ENCODE measurements at places on chromosomes 4 and X.

GRCh38 chrX:34809096-34809495 lies 133.5 kb upstream of the FAM47B start:
- no peak for DNase-seq

DNA sequence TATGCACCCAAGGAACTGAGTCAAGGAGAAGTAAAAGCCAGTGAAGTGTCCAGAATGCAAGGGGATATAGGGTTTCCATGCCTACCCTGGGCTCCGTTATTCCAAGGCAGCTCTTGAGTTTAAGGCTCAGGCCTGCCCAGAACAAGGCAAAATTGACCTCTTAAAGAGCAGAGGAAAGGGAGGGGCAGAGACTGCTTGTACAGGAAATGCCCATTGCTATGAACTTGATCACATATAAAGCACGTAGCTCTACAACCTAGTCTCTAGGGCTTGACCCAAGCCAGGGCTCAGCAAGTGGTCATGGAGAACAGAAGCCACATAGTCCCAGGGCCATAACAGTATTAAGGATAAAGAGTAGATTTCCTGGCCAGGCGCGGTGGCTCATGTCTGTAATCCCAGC lies 58.2 kb upstream of the MSN start:
- DNase-seq = no peak

DNA sequence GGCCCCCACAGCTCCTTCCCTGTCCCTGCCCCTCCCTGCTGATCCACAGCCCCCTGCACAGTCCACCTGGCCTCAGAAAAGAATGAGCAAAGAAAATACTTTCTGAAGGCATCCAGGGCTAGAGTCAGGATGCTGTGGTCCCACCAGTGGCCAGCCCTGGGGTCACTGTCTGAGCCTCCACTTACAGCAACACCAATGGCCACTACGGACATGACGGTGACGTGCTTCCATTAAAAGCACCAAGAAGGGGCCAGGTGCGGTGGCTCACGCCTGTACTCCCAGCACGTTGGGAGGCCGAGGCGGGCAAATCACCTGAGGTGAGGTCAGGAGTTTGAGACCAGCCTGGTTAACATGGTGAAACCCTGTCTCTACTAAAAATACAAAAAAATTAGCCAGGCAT lies 4.0 kb downstream of the JAKMIP1 start:
- DNase-seq = no peak

DNA sequence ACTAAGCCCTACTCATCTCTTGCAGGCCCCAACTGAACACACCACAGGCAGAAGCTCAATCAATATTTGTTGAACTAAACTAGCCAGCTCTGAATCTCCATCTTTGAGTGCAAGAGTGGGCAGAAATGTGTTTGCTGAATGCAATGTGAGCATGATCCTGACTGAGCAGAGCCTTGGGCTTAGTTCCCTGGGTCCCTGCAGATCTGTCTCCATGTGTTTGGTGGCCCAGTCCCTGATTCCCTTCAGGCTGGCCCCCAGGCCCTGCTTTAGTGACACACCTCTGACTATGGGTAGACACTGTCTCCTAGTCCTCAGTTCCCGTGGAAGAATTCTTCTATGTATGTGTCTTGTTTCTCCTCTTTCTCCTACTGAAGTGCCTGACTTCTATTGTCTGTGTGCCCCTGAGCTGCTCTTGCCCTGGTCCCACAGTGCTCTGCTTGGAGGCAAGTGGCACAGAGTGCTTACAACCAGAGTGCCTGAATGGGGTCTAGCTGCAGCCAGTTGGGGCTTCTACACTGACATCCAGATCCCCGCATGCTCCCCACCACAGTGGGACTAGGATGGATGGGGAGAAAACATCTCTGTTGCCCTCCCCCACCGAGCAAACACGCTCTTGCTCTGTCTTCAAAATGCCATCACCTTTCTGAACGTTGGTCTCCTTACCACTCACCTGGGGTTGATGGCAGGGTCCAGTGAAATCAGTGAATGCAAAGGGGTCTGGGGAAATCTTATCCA lies 9.3 kb downstream of the PJA1 start:
- no peak for DNase-seq

DNA sequence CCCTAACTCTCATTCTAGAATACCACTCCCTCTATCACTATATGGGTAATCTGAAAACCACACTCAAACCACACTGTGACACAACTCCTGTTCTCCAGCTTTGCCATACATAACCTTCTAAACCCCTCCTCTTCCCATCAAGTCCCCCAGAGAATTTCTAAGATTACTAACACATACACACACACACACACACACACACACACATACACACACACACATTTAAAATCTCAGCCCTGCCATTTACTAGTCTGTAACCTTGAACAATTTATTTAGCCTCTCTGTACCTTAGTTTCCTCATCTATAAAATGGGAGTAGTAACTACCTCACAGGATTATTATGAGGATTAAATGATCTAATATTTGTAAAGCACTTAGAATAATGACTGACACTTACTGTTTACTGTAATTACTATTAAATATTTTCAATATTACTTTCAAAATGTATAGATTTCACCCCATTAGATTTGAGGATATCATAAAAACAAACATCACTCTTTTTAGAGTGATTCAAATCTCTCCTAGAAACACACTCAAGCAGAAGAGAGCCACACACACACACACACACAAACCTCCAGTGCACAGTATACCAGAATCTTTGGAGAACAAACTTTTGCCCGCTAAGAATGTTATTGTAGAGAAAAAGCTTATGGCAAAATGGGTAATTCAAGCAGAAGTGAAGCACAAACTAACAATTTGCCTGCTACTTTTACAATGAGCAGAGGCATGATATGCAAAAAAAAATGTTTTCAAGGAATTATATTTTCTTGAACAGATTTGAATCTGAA lies 3.8 kb downstream of the ANKRD50 start:
- no peak for DNase-seq

DNA sequence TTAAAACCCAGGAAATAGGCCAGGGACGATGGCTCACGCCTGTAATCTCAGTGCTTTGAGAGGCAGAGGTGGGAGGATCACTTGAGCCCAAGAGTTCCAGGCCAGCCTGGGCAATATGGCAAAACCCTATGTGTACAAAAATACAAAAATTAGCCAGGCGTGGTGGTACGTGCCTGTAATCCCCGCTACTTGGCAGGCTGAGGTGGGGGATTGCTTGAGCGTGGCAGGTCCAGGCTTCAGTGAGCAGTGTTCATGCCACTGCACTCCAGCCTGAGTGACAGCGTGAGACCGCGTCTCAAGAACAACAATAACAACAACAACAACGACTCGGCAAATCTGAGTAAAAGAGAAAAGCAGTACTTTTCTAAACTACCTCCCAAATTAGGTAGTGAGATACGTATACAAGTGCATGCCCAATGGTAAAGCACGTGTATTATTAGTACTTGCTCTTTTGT lies 13.0 kb upstream of the NDUFC1 start:
- DNase-seq = no peak

DNA sequence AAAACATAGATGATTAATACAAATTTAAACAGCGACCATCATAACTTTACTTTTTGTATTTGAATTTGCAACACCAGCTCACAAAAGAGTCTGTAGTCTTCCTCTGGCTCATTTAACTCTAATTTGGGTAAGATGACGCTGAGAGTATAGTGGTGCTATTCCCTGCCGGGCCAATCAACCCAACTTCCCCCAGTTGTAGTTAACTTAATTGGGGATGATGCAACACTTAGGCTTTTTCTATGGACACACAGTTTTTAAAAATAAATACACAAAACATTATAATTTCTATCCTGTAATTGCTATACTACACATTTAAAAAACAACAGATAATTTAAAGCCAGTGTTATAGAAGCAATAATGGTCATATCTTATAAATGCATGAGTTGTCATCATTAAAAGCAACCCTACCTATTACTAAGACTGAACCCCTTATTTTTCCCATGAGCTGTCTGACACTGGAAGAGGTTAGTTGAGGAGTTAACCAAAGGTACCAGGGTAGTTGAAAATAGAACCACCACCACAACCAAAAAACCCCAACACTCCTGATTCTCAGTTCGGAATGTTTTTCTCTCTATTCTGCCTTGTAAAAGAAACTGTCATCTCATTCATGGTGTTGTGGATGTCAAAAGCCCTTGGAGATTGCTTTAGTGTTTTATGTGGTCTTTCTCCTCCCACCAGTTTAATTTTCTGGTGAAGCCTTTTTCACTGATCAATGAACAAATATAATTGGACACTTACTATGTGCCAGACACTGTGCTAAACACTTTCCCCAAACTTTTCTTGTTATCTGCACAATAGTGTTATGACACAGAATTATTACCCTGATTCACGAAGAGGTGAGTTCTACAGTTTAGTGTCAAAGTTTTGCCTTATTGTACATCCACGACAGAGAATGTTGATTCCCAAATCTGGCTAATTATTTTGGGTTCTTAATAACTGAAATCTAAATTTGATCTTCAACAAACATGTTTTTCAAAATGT lies 61.5 kb upstream of the RAPGEF2 start:
- DNase-seq = no peak

- no peak for DNase-seq
These were observed 110.1 kb downstream of the FBXO8 start for GRCh38 chr4:174173360-174173759.

DNA sequence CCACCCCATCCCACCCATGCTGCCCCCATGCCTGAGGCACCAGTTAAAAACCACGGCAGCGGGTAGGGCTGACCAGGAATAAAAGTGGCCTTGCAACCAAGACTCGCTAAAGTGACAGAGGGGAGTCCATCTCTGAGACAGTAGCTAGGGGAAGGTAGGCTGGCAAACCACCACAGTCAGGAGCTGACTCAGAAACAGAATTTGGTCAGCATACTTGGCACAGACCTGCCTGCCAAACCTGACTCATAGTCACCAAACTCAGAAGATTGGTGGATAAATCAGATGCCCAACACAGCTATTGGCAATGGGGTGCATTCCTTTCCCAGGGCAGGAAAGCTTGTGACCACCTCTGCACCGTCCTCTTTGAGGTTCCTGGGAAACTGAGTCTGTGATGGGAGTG lies 193.8 kb downstream of the BCOR start:
- peak; percentile 29 for DNase-seq

- no peak for DNase-seq
These were observed 307.1 kb downstream of the TEX13A start for GRCh38 chrX:104913348-104913747.

- DNase-seq = no peak
These were observed 637.9 kb downstream of the FAT4 start for GRCh38 chr4:125952631-125953030.

GRCh38 chr4:109947918-109948317 lies 35.2 kb downstream of the EGF start:
- no peak for DNase-seq

GRCh38 chrX:21905313-21905712 lies 35.2 kb upstream of the SMS start:
- DNase-seq = no peak

- no peak for DNase-seq
These were observed 1.3 kb downstream of the ANTXR2 start for GRCh38 chr4:80071604-80072227.

- no peak for DNase-seq
These were observed 1485.3 kb upstream of the TENM3 start for GRCh38 chr4:180757927-180758326.

GRCh38 chrX:45714866-45715265 lies 514.2 kb upstream of the DIPK2B start:
- peak; percentile 34 for DNase-seq

DNA sequence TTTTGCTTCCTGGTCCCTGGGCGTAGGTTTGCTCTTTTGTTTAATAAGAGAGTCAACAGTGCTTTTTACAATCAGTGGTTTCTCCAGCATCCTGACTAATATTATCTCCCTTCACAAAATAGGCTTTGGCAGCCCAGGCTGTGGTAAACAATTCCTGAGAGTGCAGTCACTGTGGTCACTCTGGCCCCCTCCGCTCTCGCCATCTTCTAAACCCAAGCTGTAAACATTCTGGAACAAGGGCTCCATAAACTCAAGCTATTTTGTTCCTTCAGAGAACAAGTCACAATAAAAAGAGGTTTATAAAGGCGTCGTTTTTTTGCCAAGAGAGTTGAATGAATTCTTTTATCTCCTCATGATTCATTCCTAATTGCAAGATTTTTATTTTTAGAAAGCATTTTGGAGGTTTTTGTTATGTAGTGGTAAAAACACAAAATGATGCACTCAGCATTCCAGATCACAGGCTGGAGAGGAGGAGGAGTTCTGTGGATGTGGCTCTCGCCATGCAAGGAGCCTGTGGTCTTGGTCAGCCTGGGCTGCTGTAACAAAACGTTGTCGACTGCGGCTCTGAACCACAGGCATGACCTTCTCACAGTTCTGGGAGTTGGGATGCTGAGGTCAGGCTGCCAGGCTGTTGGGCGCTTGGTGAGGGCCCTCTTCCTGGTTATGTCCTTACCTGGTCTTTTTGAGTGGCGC lies 486.4 kb upstream of the FAT1 start:
- DNase-seq = no peak

GRCh38 chr4:57200799-57201327 lies 90.7 kb upstream of the IGFBP7 start:
- no peak for DNase-seq

DNA sequence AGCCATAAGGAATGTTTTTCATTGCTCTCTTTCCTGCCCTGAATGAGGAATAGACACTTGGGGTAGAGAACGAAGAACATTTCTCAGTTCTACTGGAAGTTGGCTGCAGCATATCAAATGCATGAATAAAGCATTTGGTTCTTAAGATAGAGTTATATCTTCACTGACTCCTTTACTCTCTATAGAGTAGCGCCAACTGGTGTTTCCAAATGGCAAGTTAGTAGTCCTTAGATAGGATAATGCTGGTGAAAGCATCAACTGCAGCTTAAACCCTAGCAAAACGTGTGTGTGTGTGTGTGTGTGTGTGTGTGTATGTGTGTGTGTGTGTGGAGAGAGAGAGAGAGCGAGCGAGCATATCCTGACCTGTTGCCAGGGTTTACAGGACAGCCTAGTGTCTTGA lies 62.2 kb upstream of the FRMPD4 start:
- DNase-seq = no peak

GRCh38 chrX:87583679-87584078 lies 66.1 kb downstream of the KLHL4 start:
- no peak for DNase-seq

- no peak for DNase-seq
These were observed 52.0 kb downstream of the SORCS2 start for GRCh38 chr4:7244331-7244665.

GRCh38 chrX:129659141-129659540 lies 4.4 kb upstream of the APLN start:
- DNase-seq = no peak

All from activated CD4-positive, alpha-beta T cell treated with anti-CD3 and anti-CD28 coated beads, Interleukin-2, amount 50 U/mL, for 48 hours (primary cell).